ENCODE measurements at places on chromosomes 5 and 9.

GRCh38 chr9:96168882-96169281 lies 133.1 kb downstream of the HSD17B3 start:
- DNase-seq = no peak

- DNase-seq = no peak
Measured at GRCh38 chr5:154849791-154850201, 607 bp downstream of the FAXDC2 start.

DNA sequence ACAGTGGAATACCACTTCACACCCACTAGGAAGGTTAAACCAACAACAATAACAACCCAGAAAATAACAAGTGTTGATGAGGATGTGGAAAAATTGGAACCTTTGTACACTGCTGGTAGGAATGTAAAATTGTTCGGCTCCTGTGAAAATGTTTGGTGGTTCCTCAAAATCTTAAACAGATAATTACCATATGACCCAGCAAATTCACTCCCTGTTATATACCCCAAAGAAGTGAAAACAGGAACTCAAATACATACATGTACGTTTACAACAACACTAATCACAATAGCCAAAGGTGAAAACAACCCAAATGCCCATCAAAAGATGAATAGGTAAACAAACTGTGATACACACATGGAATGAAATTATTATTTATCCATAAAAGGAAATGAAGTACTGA lies 178.5 kb upstream of the PHYKPL start:
- DNase-seq = no peak

DNA sequence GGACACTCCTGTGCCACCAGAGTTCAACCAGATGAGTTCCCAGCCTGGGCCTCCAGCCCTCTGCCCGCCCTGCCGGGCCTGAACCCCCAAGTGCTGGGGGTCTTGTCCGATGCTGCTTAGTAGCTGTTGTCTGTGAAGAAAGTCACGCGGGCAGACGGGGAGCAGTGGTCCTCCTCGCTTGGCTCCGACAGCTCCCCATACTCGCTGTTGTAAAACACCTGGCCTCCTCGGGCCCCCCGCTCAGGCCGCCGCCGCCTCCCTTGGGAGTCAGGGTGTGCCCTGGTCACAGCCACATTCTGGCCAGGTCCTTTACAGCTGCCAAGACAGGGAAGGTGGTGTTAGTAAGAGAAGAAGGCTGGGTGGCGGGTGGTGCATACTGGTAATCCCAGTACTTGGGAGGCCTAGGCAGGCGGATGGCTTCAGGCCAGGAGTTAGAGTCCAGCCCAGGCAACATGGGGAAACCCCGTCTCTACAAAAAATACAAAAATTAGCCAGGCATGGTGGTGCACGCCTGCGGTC lies 11.8 kb upstream of the SCGB3A1 start:
- DNase-seq = no peak
